SK-MEL-5 (cell line): ENCODE measurements at places on chromosomes 12 and 14.

GRCh38 chr12:75837700-75838099, 193.9 kb downstream of the PHLDA1 start:
- no peak for DNase-seq

GRCh38 chr12:103933237-103933636, 3.0 kb downstream of the HSP90B1 start:
- no peak for DNase-seq

GRCh38 chr14:44112774-44113460, 394.2 kb downstream of the FSCB start:
- no peak for DNase-seq

DNA sequence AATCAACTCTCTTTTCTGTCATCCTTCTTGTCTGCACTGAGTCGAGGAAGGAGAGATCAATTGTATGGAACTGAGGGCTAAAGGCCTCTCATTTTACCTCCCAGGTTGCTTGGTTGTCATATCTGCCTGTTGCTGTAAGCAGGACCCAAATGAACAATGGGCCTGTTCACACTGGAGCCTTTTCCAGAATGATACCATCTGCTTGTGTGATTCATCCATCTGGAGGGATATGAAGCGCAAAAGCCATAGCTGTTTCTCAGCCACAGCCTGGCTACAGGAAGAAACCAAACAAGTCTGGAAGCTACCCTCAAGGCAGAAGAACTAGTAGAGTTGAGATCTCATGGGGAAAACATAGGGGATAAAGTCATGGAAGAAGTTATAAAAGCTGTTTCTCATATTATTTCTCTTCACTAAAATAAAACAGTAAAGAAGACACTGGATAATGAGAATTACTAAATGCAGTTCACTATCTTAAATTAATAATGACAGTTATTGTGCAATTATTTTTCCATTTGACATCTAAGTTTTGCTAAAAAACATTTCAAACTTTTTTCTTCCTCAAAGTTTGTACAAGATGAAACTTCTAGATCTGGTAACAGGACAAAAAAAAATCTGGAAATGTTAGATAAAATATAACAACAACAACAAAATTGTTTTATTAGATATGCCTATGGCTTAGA, 106.3 kb downstream of the SPTSSA start:
- peak; percentile 93 for DNase-seq

GRCh38 chr12:131209082-131210070, 255.7 kb downstream of the ADGRD1 start:
- no peak for DNase-seq
